ENCODE measurements at places on chromosomes 11 and 22.

DNA sequence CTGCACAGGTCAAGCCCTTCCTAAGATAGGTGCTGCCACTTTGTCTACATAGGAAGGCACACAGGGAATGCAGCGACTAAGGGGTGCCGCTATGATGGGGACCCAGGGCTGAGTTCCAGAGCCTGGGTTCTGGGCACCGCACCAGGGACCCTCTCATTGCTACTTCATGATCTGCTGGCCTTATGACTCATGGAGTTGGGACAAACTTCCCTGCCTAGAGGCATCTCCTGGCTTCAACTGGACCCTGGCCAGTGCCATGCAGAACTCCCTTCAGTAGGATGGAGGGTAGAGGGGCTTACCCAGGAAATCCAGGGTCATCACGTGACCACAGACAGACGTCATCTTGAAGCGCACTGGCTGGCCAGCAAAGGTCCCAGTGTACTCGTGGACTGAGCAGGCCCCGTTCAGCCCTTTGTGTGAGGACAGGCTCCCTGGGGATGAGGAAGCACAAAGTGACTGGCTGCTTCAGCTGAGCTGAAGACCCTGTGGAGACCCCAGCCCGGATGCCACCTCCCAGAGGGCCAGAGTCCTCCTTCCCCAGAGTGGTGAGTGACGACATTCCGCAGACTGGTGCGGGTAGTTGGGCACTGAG is 8.4 kb downstream of the TOP3B start:
- no peak for DNase-seq

- DNase-seq, result no peak
Measured at GRCh38 chr11:12016246-12016645, 7.8 kb upstream of the DKK3 start.

DNA sequence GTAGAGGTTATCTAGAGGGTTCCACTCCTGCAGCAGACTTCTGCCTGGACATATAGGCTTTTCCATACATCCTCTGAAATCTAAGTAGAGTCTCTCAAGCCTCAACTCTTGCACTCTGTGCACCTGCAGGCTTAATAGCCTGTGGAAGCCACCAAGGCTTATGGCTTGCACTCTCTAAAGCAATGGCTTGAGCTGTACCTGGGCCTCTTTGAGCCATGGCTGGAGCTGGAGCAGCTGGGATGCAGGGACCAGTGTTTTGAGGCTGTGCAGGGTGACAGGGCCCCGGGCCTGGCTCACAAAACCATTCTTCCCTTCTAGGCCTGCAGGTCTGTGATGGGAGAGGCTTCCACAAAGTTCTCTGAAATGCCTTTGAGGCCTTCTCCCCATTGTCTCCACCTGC is 2.9 kb upstream of the NXPE4 start:
- no peak for DNase-seq

DNA sequence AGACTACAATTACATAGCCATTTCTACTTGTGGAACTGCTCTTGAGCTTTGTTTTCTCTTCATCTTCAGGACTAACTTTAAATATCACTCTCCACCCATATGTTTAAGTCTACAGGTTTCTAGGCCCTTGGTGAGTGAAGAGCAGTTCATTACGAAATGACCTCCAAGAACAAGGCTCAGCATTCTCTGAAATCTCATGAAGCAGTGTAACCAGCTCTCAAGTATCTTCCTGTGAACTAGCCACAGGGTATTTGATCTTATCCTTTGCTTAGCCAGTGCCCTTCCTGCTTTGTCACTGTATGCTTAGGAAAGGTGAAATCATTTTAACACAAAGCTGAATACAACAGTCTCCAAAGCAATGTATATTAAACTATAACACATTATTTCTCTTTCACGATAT is 20.4 kb upstream of the LYVE1 start:
- no peak for DNase-seq

DNA sequence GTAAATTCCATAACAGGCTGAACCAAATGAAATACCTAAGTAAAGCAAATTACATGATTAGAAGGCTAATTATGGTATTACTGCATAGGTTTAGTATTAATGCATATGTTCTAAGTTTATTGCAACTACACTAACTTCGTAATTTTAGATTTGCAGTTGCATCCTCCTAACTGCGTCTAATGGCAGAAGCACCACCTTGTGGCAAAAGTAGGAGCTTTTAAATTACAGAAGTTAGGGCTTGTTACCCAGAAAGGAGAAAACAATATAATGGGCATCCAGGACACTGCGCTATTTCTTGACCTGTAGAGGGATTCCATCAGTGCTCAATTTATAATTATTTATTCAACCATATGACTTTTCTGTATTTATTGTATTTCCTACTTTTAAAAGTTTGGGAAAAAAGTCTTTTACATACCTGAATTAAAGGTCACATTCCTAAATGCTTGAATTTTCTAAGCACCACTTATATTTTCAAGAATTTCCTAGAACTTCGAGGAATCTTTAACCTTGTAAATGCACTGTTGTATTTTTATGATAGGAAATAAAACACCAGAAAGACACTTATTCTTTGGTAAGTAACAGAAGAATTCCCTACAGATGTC is 16.3 kb upstream of the GPR83 start:
- DNase-seq, result no peak

DNA sequence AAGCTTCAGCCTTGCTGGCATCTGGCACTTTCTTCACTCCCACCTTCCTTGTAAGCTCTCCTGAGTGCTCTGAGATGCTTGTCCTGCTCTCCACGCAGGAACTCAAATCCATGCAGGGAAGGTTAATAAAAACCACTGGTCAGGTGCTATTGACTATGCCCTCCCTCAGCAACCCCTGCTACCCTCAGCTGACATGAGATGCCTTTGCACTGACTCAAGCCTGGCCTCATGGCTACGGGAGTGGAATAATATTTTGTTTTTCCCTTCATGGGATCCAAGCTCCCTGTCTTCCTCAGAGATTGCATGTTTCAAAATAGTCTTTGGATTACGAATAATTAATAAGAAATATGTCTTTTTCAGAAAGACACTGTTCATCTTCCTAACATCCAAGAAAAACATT is 31.7 kb upstream of the ABCC8 start:
- DNase-seq, result no peak

DNA sequence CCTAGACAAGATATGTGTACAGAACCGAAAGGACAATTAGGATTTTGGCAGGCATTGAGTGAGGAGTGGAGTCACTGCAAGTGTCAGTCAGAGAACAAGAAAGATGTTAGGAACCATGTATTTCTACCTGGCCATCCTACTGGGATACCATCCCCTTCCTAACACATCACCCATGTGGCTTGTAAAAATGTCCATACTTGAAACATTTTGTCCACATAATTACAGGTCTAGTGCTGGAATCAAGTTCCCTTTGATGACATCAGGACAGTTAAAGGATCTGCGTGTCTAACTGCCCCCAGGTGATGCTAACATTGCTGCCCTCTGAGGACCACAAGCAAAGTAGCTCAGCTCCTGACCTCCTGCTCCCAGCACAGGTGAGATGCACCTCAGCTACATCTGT is 31.9 kb upstream of the GGTLC2 start:
- DNase-seq, result no peak

DNA sequence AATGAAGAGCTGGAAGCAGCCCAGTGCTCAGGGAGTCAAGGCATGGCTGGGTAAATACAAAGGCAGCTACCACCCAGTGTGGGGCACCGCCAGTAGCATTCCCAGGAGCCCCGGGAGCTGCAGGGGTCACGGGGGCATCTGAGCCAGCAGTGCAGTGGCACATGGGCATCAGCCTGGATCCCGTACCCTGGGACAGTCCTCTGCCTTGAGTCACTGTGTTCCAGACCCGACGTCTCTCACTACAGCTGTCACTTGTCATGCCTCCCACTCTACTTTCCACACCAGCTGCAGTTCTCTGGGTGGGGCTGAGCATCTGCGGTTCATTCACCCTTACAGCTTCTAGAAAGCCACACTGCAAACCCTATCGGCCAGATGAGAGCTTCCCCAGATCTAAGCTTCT is 29.6 kb downstream of the DHCR7 start:
- DNase-seq, result no peak

DNA sequence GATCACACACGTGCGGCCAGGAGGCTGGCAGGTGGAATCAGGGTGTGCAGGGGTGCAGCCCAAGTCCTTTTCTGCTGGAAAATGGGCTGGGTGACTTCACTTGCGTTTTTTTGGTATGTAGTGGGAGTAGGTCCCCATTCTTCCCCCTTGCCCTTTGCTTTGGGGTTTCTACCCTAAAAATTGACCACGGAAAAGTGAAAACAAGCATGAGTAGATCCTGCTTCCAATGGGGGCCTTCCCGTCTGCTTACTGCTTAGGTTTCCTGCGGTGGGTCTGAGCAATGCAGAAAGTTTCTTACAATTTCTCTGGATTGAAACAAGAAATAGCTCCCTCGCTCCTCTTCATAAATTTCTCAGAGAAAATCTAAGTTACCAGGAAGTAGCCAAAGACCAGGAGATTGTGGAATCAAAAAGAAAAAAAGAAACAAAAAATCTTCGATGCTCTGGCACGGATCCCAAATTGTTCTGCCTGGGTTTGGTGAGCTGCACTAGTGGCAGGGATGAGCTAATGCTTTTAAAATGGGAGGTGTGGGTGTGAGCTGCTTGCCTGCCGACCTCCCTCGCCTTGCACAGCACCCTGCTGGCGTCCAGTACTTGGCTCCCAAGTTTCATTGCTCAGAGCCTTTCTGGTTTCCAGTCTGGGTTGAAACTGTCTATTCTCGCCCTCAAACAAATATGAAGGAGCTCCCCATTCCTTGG is 2.4 kb downstream of the TIMP3 start:
- DNase-seq, result no peak

DNA sequence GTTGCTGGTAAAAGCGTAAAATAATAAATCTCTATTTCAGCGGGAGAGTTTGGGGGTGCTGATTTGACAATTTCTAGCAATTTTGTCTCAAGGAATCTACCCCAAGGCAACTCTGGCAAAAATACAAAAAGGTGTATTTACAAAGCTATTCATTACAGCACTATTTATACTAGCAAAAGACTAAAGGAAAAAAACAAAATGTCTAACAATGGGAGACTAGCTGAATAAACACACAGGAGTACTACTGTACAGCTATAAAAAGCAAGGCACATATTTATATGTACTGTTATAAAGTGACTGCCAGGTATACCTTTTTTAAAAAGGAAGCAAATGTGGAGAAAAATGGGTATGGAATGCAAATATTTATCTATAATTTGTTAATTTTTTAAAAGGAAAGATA is 32.7 kb downstream of the SLC35F2 start:
- no peak for DNase-seq

GRCh38 chr11:19426756-19427403 is 186.1 kb upstream of the E2F8 start:
- no peak for DNase-seq

- no peak for DNase-seq
Measured at GRCh38 chr11:114653148-114653547, 25.2 kb upstream of the NXPE2 start.

DNA sequence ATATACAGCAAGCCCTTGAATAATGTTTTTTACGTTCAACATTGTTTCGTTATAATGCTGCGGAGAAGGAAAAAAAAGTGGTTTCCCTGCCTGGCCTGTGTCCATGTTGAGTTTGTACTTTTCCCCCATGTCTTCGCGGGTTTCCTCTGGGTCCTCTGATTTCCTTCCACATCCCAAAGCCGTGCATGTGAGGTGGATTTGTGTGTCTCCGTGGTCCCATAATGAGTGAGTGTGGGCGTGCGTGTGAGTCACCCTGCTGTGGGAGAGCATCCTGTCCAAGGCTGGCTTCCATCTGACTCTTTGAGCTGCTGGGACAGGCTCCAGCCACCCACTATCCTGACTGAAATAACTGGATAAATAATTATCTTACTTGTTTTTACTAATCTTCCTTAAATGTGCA is 29.6 kb upstream of the SNX19 start:
- DNase-seq, result no peak

DNA sequence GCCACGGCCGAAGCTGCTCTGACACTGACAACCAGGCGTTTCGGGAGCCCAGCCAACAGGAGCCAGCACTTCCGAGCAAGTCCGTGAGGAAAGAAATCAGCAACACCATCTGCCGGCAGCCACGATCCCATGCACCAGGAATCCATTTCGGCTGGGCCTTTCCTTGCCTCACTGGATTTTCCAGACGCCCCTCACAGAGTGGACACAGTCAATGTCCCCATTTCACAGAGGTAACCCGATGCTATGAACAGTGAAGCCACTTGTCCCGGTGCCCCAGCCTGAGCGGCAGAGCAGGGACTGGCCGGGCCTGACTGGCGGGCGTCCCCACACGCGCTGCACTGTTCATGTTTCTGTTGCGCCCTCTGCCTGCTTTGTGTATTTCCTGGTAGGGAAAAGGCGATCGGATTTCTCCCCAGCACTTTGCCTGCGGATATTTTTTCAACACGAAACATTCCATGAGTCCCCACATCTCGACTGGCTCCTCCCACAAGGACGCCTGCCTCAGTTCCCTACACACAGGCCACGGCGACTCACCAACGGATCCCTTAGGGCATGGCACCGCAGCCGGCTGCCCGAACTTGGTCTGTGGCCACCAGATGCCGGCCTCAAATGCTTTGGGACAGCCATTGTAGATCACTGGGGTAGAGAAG is 55.3 kb downstream of the TRMU start:
- no peak for DNase-seq

DNA sequence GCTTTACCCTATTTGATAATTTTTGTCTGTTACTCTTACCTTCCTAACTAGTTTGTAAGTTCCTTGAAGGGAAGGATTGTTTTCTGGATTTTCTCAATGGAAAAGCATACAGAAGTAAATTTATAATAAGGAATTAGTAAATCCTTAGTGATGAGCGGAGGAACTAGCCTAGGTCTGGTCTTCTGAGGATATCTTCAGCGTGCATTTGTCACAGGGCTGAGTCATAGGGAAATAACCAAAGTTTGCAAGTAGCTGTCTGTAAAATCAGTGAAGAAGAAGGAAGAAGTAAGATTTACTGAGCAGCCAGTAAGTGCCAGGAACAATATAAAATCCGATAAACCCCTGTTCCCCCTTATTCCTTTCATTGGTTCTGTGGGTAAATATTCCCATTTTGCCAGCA is 162.7 kb upstream of the SORL1-AS1 start:
- no peak for DNase-seq

- no peak for DNase-seq
Measured at GRCh38 chr11:28038775-28039174, 69.2 kb downstream of the KIF18A start.

GRCh38 chr11:959608-960007 is 33.9 kb downstream of the AP2A2 start:
- DNase-seq, result no peak

DNA sequence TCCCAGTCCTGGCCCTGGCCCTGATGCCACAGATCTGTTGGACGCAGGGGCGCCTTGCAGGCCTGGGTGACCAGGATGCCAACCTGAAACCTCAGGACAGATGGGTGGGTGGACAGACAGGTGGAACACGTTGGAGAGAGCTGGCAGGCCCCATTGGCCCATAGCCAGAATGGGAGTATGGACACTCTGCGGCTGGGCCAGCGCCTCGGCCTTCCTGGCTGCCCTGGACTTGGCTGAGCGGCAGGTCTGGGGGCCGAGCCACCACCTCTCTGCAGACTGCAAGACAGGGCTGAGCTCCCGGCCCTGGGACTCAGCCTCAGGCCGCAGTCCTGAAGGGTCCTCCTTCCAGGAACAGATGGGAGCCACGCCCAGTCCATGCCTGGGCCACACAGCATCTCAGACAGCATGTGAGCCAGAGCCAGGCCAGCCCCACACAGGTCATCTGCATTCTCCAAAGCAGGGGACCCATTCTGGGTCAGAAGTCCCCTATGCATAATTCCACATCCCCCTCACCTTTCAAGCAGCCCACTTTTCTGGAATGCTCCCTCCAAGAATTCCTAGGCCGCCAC is 14.1 kb downstream of the WNT7B start:
- DNase-seq, result peak; percentile 46

GRCh38 chr11:93330446-93330984 is at the start of gene DEUP1:
Gene DEUP1 (plus strand): TSS chr11:93330742. CDS start chr11:93332260, 1,518 bp downstream.
- no peak for DNase-seq
